NCI-H146 (cell line): ENCODE measurements at places on chromosomes 5 and 9.

- DNase-seq: no peak
Observed at GRCh38 chr9:118209343-118209742, 505.1 kb downstream of the TLR4 start.

GRCh38 chr9:128393970-128394369 is 22.8 kb downstream of the URM1 start:
- DNase-seq: no peak

- DNase-seq: no peak
Observed at GRCh38 chr5:135250671-135251070, 148.4 kb downstream of the MACROH2A1 start.

GRCh38 chr9:95001720-95002119 is 275.2 kb downstream of the AOPEP start:
- DNase-seq: no peak

DNA sequence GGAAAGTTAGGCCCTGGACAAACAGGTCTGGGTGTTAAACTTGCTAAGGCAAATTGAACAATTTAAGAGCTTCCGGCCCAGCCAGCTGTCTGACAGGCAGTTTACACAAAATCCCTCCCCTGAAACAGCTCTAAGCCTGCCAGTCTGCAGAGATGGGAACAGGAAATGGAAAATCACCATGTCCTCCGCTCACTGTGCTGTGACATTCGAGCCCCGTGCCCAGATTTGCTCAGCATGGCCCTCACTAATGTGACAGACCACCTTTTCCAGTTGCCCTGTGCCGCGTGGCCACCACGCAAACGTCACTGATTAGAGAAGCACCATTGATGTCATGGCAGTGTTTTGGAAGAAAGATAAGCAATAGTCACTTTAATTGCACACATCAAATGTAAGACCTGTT is 41.0 kb downstream of the CCNJL start:
- DNase-seq: peak; percentile 28

DNA sequence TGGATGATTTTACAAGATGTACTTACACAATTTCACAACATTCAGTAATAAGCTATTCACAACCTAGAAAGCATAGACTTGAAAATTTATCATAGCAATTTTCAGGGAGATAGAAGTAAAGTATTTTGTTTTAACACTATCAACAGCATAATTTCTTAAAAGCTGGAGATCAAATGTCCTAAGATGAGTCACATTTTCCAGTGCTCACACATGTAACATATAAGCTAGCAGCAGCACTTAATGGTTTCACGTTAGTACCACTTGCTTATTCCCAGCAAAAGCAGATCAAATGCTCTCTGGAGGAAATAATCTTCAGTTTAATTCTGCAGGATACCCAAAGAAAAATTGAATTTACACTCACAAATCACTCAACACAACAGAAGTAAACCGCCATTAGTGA is 6.5 kb downstream of the OR13C8 start:
- no peak for DNase-seq
